SK-MEL-5 (cell line): ENCODE measurements at places on chromosomes 13 and 19. TPM values are rescaled to one million over a fixed set of nuclear protein-coding genes. Genes with fewer than 3 reads are reported as not detected.

DNA sequence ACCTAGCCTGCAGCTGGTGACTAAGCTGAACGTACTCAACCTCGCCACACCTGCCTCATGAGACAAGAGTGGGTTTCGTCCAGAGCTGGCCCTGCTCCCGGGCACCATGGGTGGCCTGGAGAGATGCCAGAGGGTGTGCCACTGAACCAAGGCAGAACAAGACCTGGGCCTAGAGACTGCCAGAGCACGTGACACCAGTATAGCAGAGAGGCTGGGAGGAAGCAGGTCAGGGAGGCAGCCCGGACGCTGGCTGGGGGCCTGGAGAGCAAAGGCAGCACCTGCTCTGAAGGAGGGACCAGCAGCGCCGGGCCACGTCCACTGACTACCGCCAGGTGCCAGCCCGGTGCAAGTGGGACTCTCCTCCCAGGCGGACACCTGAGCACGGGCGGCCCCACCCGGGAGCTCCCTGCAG, 7.3 kb upstream of the C13orf46 start:
- no peak for DNase-seq

DNA sequence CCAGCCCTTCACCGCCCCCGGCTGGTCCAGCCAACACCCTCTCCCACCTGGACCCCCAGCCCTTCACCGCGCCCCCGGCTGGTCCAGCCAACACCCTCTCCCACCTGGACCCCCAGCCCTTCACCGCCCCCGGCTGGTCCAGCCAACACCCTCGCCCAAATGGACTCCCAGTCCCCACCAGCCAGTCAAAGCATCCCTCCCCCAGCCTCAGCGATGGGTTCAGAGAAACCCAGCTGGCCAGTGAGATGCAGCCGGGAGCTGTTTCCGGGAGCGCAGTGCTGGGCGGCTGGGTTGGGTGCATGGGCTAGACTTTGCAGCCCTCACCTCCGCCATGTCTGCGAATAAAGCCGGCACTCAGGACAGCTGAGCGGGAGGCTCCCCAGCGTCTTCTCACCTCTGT, 6.5 kb upstream of the CDC34 start:
- no peak for DNase-seq

- no peak for DNase-seq
These were observed 325.8 kb downstream of the LMO7 start for GRCh38 chr13:75961911-75962310.

DNA sequence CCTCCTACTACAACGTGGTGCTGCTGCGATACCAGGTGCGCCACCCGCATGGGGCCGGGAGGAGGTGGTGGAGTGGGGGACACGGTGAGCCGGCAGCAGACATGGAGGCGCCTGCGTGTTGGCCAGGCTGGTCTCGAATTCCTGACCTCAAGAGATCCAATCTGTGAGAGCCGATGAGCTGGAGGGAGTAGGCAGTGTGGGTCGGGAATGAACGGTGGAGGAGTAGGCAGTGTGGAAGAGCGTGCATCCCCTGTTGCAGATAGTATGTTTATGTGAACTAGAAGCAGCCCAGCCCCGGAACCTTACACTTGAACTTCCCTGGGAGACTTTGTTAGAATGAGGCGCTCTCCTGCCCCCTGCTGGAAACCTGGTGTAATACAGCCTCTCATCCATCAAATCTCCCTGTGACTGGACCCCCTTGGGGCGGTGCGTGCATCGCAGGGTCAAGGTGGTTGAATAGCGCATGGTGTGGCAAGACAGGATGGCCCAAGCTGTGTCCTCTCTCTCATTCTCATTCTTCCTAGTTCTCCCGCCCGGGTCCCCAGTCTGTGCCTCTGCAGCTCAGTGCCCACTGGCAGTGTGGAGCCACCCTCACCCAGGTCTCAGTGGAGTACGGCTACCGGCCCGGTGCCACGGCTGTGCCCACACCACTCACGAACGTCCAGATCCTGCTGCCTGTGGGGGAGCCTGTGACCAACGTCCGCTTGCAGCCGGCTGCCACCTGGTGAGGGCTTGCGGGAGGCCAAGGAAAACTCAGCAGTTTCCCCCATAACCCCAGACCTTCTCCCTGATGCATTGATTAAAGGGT, 10.5 kb upstream of the B3GNT3 start:
- peak; percentile 83 for DNase-seq

Gene ZNF723
- not detected in 2 replicates for total RNA-seq

GRCh38 chr19:8069096-8069973, 16.8 kb downstream of the CCL25 start:
- DNase-seq = peak; percentile 83

Gene ZNF211
- 10.4 TPM in 2 replicates for total RNA-seq

- peak; percentile 31 for DNase-seq
These were observed 30.2 kb upstream of the CEBPG start for GRCh38 chr19:33343301-33343700.

Gene SERTM1
- not detected in 2 replicates for total RNA-seq

Gene ZNF541
- not detected in 2 replicates for total RNA-seq

GRCh38 chr19:7610491-7611240, 15.0 kb downstream of the CAMSAP3 start:
- DNase-seq = no peak
